SJSA1 (cell line): ENCODE measurements at places on chromosomes 16 and 17. TPM values are rescaled to one million over a fixed set of nuclear protein-coding genes. Genes with fewer than 3 reads are reported as not detected.

Gene RASD1
- 0.28 and 1.3 TPM in 2 replicates for total RNA-seq

- H3K4me1 ChIP-seq: peaks cover 13% of the 10 kb centered on the region
- no peak overlapping the region for H3K4me3 ChIP-seq
- H3K36me3 ChIP-seq: peaks cover 17% of the 10 kb centered on the region
- DNase-seq: no peak
- no peak overlapping the region for H3K27ac ChIP-seq
- H3K27me3 ChIP-seq: peaks cover 9% of the 10 kb centered on the region; the same call in 1 of the 2 replicates
Observed at GRCh38 chr16:741986-742629, 1.3 kb upstream of the CIAO3 start.

DNA sequence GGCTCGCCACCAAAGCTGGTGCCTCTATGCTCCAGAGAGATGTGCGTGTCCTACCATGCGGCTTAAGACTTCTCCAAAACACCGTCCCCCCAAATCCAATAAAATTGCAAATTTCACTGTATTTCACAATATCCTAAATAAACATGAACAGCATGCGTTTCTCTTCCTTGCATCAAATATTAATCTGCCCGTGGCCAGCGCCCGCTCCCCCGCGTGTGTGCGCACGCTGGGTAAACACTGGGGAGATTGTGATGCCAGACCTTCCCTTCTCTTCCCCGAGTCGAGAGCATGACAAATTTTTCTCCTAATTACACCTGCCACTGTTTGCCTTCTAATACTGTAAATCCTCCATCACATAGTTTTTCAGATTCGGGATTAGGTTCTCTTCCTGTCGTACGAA lies 148.1 kb downstream of the MRM1 start:
- no peak overlapping the region for H3K27ac ChIP-seq
- no peak for DNase-seq
- H3K27me3 ChIP-seq: peaks cover 4% of the 10 kb centered on the region

- H3K4me1 ChIP-seq: peaks cover 25% of the 10 kb centered on the region
- H3K36me3 ChIP-seq: peaks cover 20% of the 10 kb centered on the region; the same call in 1 of the 2 replicates
- H3K27me3 ChIP-seq: no peaks in the 10 kb centered on the region
- H3K4me3 ChIP-seq: peak overlapping the region; percentile 27
- H3K27ac ChIP-seq: peak overlapping the region; percentile 52
Observed at GRCh38 chr17:17752821-17753321, 71.6 kb downstream of the RAI1 start.
